ENCODE measurements at places on chromosomes 2 and 18.

- no peak for DNase-seq
Observed at GRCh38 chr2:241312082-241312481, 3.4 kb downstream of the HDLBP start.

DNA sequence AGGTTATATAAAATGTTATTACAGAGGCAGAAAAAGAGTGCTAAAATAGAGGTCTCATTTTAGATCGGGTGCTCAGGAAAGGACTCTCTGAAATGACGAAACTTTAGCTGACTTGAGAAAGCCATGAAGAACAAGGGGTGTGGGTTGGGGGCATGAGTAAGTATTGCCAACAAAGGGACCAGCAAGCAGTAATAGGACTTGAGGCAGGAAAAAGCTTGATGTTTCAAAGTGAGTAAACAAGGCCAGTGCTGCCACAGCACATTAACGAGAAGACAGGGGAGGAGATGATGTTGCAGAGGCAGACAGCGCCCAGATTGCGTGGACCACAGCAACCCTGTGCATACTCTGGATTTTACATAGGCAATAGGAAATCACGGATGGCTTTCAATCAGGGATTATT lies 318.8 kb downstream of the ZEB2 start:
- no peak for DNase-seq

DNA sequence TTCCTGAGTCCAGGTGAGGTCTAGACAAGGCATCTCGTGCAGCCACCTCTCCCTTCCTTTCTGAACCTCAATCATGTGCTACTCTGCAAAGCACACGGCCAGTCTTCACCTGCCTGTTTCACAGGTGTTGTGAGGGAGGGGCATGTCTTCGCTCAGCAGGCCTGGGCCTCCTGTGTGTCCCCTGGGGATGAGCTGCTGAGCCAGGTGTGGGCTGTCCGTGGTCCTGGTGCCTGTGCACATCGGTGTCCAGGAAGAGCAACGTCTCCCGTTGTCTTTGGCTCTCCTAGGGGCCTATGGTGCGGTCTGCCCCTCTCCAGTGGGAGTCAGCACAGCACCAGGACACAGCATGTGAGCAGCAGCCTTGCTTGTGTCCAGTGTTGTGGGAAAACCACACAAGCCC lies 16.7 kb downstream of the ARHGEF4 start:
- no peak for DNase-seq

- no peak for DNase-seq
Observed at GRCh38 chr2:84899304-84900204, 5.9 kb upstream of the TMSB10 start.

DNA sequence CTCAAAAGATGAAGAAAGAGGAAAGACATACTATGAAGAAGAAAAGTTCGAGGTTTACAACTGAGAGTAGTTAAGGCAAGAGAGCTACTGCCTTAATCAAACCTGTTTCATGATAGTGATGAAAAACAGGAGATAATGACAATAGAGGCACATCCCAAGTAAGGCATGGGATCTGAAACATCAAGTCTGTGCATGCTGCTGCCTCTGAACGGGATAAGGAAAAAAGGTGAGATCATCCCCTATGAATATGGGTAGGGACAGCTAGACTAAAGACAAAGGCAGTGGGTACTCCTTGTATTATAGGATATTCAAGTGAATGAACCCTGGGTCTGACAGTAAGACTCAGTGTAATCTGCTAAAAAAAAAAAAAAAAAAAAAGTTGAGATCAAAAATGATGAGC lies 3.0 kb downstream of the EXOC6B start:
- DNase-seq = no peak

- no peak for DNase-seq
Observed at GRCh38 chr2:122636097-122636496, 880.6 kb downstream of the TSN start.

DNA sequence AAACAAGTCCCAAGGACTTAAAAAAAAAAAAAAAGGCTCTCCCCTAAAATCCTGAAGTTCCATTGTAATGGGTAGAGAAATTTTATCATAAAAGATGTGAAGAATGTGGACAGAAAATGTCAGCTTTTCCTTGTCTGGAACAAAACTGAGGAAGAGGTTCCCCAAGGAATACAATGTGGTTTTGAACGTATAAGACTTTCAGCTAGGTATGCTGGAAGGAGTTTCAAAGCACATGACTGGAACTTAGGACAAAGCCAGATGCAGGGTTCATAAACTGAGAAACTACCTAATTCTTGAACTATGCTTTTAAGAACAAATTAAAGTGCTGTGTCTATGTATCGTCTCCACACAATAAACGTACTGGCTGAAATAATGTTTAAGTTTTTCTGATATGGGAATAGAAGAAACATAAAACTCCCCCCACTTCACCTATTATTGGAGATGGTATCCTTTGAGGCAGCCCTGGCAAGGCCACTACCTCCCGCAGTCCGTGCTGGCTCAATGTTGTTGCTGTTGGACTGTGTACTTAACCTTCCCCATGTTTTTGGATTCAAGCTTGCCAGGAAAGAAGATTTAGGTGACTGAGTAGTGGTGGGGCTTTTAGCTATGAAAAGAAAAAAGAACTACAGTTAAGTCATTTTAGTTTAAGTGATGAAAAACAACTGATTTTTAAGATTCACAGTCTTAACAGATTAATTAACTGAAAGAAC lies 84.2 kb upstream of the DNER start:
- DNase-seq = no peak

- no peak for DNase-seq
Observed at GRCh38 chr18:77191071-77191751, 58.4 kb upstream of the GALR1 start.

- DNase-seq = no peak
Observed at GRCh38 chr18:71760541-71760940, 783.6 kb downstream of the CBLN2 start.

DNA sequence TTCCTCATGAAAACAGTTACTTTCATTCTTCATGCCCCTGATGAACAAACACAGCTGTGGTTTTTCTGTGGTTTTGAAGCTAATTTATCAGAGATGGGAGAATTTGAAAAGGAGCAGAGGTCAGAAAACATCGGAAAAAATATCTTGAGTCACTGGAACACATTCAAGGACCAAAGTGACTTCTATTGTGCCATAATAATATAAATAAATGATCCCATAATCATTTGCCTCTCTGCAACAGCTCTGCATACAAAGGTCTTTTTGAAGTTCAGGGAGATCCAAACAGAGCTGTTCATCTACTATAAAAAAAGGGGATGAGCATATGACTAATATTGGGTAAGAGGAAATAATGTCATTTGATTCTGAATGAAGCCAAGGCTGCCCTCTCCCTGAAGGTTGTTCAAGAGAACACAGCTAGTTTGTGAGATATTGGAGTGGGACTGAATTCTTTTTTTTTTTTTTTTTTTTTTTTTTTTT lies 201.3 kb upstream of the GALNT5 start:
- no peak for DNase-seq

DNA sequence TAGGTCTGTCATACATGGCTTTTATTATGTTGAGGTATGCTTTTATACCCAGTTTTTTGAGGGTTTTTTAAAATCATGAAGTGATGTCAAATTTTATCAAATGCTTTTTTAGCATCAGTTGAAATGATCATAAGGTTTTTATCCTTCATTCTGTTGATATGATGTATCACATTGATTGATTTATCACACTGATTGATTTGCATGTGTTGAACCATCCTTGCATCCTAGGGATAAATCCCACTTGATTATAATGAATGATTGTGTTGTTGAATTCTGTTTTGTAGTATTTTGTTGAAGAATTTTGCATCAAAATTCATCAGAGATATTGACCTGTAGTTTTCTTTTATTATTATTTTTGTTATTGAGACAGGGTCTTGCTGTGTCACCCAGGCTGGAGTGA lies 68.2 kb downstream of the LIMS1 start:
- no peak for DNase-seq

- no peak for DNase-seq
Observed at GRCh38 chr18:70197026-70197425, 8.5 kb downstream of the RTTN start.

DNA sequence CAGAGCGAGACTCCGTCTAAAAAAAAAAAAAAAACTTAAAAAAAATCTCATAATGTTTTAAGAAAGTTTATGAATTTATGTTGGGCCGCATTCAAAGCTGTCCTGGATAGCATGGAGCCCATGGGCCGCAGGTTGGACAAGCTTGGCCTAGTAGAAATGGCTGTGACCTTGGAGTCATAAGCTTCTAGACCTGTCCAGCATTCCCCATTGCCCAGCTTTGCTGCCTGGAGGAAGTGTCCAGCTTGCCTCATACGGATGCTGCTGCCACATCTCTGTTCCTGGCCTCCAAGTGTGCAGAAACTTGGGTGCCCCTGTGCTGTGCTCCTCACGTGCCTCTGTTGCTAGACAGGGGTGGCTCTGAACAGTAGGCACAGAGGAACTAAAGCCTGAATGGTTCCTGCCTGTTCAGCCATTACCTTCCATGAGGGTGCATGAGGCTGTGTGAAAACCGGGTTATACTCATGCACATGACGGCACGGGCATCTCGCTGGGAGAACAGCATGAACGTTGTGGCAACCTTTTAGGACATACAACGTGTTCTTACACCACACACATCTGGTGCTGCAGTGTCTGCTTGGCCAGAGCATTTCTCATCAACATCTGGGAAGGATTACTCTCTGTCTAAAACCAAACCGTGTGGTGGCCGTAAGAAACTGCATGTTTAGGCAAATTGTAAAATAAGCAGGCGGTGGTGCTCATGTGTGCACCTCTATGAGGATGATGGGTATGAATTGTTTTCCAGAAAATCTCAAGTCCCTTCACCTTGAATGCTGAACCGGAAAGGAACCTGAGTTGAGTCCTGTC lies 38.2 kb downstream of the FHOD3 start:
- DNase-seq = no peak

DNA sequence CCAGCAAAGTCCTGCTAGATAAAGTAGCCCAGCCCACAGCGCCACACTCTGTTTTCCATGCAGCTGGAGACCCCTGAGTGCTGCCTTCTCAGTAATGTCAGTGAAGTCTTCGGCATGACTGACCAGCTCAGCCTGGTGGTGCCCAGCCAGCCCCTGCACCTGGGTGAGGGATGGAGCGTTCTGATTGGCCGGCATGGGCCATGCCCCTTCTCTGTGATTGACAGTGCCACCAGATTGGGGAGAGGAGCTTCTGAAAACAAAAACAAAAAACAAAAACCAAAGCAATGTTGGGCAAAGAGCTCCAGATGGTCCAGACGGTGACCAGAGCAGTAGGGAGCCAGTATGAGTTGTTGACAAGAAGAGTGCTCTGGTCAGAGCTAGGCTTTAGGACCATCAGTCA lies 122.6 kb downstream of the DYSF start:
- DNase-seq = no peak

- DNase-seq = no peak
Observed at GRCh38 chr2:2184549-2185249, 146.4 kb downstream of the MYT1L start.

DNA sequence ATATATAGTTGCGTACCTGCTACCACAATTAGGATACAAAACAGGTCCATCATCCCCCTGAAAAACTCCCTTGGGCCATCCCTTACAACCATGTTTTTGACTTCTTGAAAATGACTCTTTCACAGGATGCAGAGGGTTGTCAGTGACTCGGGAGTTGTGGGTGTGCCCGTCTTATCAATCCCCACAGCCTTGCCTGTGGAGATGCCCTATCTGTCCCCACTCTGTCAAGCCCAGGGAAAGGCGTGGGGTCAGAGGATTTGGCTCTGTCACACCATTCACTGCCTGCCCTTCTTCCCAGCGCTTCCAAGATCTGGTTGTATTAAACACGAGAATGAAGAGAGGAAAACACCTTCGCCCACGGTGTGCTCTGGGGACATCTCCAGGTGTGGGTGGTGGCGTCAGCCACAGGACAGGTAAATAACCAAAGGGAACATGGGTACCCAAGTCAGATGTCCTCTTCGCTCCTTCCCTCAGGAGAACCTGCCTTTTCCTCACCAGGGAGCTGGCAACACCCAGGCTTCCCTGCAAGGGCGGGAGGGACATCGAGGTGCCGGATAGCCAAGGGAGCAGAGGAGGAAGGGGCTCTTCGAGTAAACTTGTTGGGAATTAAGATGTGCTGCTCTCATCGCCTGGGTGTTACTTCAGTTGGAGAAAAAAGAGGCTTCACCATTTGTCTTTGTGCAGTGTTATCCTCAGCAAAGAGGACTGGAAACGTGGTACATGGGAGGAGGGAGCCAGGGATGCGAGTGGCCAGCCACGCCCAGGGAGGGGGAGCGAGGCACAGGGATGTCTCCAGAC lies 100.3 kb downstream of the B3GNT2 start:
- DNase-seq = no peak

DNA sequence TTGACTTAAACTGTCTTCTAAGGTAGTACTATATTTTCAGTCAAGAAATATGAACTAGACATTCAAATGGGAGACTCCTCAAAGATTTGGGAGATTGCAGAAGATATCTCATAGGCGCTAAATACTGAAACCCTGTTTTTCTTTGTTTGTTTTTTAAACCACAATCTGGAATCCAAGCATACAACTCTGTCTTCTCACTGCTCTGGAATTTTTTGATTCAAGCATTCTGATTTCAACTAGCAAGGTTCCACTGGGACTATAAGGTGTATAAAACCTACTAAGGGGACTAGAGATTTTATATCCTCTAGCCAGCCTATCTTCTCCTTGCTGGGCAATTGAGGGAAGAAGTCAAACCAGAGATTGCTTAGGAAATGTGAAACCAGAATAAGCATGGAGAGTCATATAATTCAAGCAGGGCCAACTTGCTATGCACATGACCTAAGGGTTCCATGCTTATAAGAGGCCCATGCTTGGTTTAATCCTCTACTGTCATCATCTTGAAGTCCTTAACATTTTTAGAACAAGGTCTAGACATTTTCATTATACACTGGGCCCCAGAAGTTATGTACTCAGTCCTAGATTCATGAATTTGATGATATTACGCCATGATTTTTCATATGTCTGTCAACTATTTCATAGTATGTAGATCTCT lies 405.5 kb downstream of the PARD3B start:
- DNase-seq = no peak

DNA sequence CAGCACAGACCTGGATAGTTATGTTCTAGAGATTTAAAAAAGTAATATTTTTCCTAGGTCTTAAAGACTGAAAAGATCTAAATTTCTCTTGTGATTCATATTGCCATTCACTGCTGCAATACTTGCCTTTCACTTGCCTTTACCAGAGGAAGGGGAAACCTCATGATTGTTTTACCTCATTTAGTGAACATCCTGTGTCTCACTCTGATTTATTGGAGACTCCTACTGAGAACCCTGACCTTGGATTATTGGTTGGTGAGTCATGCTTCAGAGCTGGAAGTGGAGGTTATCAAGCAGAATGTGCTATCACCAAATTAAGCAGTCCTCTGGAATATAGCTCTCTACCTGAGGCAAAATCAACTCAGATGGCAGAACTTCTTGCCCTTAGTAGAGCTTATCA lies 500.5 kb downstream of the TSN start:
- DNase-seq = no peak

- no peak for DNase-seq
Observed at GRCh38 chr2:230319211-230319862, 7.7 kb upstream of the SP140L start.

- DNase-seq = no peak
Observed at GRCh38 chr2:207635468-207636200, 10.4 kb upstream of the METTL21A start.

DNA sequence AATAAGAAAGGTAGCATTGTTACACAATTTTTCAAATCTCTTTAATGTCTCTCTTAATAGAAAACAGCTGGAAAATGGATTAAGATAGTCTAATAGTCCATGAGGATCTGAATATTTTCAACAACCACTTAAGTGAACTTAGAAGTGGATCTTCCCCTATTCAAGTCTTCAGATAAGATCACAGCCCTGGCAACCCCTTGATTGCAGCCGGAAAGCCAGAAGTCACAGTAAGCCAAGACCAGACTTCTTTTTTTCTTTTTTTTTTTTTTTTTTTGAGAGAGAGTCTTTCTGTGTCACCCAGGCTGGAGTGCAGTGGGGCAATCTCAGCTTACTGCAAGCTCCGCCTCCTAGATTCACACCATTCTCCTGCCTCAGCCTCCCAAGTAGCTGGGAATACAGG lies 18.6 kb upstream of the ZC3H15 start:
- no peak for DNase-seq

Data from posterior vena cava (tissue), 2 donors.